ENCODE measurements at places on chromosomes 11 and 22.

DNA sequence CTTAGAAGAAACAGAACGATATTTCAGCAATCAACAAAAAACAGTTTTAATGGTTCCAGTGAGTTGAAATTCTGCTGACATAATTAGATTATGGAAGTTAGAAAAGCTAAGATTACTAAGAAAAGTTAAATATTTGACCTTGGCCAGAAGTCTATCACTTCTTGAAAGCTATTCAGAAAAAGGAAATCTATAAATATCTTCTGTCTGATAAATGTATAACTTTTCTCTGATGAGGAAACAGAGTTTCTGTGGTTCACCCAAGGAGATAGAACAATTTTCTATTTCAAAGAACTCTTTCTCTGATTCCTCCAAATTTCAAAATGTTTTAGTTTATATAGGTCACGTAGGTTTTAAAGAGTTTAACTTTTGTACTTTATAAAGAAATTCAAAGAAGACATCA lies 438.4 kb upstream of the CHORDC1 start:
- DNase-seq: no peak

DNA sequence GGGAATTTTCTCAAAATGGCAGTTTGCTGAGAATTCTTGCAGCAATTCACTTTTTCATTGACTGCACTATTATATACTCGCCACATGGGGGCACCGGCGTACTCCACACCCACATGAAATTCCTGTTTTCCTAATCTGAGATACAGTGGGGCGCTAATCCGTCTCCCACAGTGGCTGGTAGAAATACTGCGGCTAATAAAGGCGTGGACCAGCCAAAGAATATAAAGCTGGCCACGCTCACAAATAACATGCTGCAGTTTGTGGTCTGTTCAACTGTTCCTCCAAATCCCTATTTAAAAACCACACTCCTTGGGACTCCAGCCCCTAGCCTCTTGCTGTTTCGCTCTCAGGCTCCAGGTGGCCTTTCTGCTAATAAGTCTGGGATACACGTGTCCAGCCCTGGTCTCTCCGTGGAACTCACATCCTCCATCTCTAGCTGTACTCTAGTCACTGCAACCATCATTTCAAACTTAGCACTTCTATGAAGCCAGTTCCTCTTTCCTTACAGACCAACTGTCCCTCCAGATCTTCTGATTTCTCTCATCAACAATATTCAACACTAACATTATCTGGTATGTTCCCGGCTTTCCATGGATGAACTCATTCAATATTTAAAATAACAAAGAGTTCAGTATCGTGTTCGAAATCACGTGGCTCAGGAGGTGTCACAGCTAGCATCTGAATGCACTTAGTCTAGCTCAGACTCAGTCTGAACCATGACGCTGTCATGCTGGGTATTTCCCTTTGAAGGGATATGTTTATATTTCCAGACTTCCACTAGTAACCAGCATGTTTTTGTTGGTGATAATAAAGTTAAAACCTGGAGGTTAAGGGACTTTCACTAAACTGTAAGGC lies 22.0 kb downstream of the TBRG1 start:
- peak; percentile 38 for DNase-seq

- peak; percentile 22 for DNase-seq
Measured at GRCh38 chr11:64088162-64089026, 52.7 kb downstream of the FLRT1 start.

GRCh38 chr11:32109138-32109537 lies 18.3 kb downstream of the RCN1 start:
- DNase-seq: no peak

DNA sequence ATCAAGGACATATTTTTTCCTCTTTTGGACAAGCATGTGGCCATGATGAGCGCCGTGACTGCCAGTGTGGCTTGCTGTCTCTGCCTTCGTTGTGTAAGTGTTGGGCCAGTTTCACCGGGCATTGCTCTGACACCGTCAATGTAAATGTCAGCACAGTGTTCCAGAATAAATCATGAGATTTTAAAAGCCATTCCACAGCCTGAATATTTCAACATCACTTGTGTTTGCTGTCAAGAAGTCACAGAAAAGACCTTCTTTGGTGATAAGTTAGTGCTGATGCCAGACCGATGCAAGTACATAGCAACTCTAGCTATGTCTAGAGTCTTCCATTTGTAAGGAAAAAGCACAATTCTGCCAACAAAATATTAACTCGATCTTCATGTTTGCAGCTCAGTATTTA lies 467.8 kb downstream of the TBC1D22A start:
- no peak for DNase-seq

DNA sequence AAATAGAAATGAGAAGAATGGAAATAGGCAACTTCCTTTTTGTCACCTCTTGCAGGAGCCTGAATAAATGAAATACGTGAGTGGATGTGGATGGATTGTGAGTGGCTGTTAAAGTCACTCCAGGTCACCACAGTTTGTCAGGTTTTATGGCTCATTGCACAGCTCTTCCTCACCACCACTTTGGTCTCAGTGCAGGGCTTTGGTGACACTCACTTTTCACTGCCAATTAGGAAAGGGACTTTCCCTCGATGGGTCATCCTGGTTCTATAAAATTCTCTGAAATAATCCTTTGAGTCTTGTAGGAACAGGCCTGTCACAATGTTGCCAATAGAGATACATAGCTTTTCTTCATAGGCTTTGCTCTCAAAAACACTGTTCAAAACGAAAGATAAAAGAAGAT lies 172.4 kb upstream of the C11orf87 start:
- no peak for DNase-seq

DNA sequence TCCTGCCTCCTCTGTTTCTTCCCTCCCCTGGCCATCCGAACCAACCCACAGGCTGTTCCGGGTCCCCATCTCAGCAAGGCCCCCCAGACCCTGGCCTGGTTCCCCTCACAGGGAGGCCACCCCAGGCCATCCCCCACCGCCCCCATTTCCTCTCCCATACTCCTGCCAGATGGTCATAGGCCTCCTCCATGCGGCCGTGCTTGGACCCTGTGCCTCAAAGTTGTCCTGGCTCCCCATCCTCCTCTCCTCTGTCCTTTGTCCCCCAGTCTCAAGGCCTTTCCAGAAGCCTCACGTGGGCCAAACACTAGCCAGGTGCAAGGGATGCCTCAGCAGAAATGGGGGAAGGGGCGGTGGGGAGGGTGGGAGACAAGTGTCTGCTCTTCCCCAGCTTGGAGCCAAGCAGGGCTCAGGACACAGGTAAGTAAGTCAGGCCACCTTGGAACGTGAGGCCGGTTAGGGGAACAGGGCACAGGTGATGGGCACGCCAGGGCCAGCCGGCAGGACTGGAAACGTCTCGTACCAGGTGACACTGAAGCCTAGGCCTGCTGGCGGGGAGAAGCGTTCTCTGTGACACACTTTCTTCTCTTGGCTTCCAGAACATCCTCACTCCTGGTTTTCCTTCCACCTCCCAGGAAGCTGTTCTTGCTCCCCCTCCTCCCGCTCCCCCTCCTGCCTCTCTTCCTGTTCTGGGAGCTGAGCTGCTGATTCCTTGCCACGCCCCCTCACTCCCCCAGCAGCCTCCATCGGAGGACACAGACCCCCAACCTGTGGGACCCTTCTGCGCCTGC lies 31.5 kb upstream of the SLC22A12 start:
- no peak for DNase-seq

GRCh38 chr22:28450109-28450508 lies 229.5 kb downstream of the TTC28 start:
- no peak for DNase-seq

GRCh38 chr22:45608763-45609180 lies 62.9 kb upstream of the ATXN10 start:
- DNase-seq: peak; percentile 38

DNA sequence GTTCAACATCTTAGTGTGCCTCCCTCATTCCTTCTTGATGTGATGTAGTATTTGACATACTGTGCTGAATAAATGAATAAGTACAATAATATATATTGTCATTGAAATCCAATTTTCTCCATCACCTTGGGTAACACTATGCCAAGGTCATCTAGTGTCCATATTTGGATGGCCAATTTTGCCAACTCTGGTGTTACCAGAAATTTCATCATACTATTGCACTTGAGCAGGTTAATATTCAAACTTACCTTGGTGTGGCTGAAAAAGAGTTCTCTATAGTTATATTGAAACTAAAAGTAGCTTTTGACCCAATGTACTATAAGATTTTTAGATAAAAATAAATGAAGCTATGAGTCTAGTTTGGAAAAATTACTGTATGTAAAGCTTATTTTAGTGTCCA lies 98.2 kb upstream of the SLC6A5 start:
- DNase-seq: no peak

DNA sequence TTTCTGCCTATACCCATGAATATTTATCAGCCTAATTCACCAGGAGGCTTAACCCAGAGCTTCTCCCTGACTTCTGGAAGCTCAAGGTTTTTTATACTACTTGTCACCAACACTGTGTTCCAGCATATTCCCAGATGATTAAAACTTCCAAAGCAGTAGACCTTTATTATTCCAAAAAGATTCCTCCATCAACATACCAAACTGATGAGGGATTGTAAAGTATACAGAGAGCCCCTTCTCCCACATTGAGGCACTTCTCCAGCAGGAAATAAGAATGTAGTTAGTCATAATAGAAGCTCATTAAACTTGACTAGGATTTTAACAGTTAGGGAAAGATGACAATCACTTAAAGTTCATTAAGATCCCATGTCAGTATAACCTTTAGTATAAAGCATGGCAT lies 51.4 kb upstream of the CEP126 start:
- DNase-seq: no peak

DNA sequence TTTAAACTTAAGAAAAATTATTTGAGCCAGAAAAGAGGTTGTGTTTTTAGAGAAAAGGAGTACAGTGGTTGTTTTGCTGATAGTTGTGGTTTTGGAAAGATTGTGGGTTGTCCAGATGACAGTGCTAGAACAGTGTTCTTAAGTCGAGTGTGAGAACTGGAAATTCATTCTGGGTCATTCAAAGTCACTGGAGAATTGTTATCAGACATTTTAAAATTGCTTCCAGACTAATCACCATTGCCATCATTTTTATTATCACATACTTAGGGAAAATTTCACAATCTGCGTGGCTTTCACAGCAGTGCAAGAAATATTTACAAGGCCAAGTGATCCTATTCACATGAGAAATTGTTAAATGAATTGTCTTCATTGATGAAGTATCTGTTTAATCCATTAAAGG lies 242.2 kb upstream of the DDI1 start:
- DNase-seq: no peak

- no peak for DNase-seq
Measured at GRCh38 chr22:23835484-23836144, 3.2 kb downstream of the DERL3 start.
